Keratinocyte (primary cell): ENCODE measurements at places on chromosomes 5 and 9. TPM values are rescaled to one million over a fixed set of nuclear protein-coding genes. Genes with fewer than 3 reads are reported as not detected.

- DNase-seq = no peak
Measured at GRCh38 chr5:139795074-139796001, at the start of gene PSD2. TSS of gene PSD2 (plus strand) at chr5:139795808. CDS start at chr5:139809441, 13,633 bp downstream.

DNA sequence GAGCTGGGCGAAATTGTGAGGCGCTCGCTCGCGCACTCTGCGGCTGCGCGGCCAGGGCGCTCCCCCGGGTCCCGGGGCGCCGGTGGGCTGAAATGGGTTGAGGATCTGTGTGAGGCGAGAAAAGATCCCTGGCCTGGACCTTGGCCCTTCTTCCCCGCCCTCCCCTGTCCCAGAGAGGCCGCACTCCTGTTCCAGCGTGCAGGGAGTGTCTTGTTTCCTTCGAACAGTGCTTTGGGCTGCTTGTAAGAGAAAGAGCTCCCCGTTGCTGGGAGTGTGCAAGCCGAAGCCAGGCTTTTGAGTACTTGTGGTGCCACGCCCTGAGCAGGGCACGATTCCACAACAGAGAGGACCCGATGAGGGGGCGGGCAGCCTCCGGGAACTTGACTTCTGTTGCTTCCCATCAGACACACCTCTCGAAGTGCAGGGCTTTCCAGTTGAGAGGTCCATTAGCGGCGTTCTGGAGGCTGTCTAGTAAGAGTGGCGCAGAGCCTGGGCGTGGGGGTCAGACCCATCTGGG lies 535 bp downstream of the DOLPP1 start:
- DNase-seq = peak; percentile 13

- DNase-seq = no peak
Measured at GRCh38 chr5:134577796-134578577, 52.5 kb downstream of the JADE2 start.

DNA sequence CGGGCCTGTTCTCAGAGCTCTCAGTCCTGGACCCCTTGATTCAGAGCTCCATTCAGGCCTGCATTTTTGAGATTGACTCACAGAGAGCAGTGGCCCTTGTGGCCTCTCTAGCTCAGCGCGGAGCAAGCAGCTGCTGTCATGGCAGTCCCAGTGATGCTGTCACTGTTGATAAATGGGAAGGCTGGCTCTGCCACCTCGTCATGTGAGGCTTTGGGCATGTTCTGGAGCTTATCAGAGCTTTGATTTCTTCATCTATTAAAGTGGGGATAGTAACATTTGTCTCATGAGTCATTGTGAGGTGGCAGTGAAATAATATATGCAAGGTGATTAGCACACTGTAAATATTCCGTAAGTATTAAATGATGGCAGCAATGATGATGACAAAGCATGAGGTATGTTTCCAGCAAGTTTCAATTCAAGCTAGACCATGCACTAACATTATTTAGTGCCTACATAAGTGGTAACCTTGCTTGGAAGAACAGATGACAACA lies 126.4 kb upstream of the CXCL14 start:
- DNase-seq = peak; percentile 90

SPATA31E1 gene
- polyA plus RNA-seq = not detected in 3 replicates

DNA sequence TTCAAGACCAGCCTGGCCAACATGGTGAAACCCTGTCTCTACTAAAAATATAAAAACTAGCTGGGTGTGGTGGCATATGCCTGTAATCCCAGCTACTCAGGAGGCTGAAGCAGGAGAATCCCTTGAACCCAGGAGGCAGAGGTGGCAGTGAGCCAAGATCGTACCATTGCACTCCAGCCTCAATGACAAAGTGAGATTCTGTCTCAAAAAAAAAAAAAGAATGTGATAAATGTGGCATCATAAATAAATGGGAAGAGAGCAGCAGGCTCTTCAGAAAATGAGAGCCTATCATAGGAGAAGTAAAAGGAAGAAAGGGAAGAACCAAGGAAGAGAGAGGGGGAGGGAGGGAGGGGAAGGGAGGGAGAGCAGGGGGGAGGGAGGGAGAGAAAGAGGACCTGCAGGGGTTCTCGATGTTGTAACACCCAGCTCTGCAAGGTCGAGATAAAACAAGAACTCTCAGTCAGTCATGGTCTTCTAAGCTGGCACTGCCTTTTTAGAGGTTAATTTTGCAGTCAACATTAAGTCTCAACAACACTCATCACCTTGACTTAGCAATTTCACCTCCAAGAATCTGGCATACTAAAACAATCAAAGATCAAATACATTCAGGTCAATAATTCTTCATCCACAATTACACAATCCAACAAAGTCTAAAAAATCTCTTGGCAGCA lies 68.7 kb upstream of the SIMC1 start:
- DNase-seq = no peak

DNA sequence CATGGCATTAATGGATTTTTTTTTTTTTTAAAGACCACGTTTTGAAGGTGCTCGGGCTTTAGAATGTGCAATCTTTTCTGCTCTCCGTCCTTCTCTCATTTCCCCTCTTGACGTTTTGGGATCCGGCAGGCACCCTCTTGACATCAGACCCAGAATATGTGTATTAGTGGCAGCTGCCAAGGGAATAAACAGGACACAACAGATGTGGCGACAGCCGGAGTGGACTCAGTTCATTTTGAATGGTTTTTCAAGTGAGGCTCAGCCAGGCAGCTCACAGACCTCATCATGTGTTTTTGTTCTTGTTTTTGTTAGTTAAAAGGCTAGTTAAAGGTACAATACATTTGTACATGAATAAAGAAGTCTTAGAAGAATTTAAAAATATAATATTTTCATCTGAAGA lies 365.0 kb upstream of the SEMA6A start:
- DNase-seq = no peak

GRCh38 chr5:59637884-59638580 lies 255.5 kb downstream of the PDE4D start:
- DNase-seq = no peak

DNA sequence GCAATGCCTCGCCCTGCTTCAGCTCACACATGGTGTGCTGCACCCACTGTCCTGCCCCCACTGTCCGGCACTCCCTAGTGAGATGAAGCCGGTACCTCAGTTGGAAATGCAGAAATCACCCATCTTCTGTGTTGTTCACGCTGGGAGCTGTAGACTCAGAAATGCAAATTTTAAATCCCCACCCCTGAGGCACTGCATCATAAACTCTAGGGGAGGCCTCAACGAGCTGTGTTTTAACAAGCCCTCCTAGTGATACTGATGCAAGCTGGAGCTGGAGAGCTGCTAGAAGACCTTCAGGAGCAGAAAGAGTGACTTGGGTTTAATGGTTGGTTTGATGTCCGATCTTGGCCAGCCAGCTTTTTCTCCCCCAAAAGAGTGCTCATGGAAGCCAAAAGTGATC lies 146.0 kb upstream of the MAST4 start:
- DNase-seq = no peak

DNA sequence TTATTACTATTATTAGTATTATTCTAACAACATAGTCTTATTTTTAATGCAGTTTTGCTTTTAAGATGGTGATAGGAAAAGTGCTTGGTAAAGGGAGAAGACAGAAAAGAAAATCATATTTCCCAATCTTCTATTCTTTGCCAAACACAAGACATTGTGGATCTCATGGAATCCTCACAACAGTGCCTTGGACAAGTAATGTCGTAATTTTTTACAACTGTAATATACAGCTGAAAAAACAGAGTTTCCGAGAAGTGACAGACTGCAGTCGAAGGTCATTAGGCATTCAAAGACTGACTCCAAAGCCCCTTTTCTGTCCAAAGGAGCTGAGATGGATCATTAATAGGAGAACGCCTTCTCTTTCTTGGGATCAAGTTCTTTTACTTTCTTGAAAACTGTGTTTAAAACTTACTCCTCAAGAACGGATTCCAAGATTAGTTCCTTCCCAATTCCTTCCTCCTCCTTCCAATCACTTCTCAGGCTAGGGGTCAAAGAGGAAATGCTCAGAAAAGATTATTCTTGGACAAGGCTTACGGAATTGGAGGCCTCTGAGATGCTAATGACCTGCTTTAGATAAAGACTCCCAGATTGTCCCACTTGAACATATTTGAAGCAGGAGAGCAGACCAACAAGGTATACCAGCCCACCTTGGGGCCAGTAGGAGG lies 24.3 kb upstream of the TRIM32 start:
- no peak for DNase-seq

GRCh38 chr5:113063927-113064326 lies 87.3 kb downstream of the DCP2 start:
- DNase-seq = no peak

- DNase-seq = no peak
Measured at GRCh38 chr9:115598751-115599150, 480.8 kb upstream of the TNC start.

- DNase-seq = no peak
Measured at GRCh38 chr9:129283705-129284606, 105.9 kb upstream of the IER5L start.

DNA sequence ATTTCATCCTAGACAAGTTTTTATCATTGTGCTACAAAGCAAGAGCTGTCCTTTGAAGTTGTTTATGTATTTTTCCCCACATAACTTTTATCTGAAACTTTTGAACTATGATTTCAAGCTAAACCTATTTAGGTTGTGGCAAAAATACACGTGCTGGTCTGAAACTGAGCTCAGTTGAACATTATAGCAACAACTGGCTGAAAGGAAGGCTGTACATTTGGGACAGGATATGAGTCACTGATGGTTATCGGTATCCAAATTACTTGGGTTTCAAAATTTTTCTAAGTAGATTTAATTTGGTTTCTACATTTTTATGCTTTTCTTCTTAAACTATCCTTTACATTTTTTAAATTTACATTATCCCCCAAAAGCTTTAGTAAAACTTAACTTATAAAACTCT lies 627.3 kb upstream of the NUDT12 start:
- DNase-seq = no peak

SLC34A3 gene
- polyA plus RNA-seq = 0.03 TPM in 1 of 3 replicates, not detected in the others

ABO gene
- not detected in 3 replicates for polyA plus RNA-seq

SHISAL2B gene
- polyA plus RNA-seq = not detected in 3 replicates

- DNase-seq = no peak
Measured at GRCh38 chr5:79563247-79563590, 49.0 kb upstream of the TENT2 start.

- DNase-seq = no peak
Measured at GRCh38 chr9:25716220-25716872, 38.1 kb upstream of the TUSC1 start.

GRCh38 chr9:136430588-136431234 lies 8.9 kb downstream of the INPP5E start:
- DNase-seq = no peak

CIZ1 gene
- 23.5 to 30.9 TPM (median 28.1 TPM) in 3 replicates for polyA plus RNA-seq

GRCh38 chr5:168409591-168410458 lies 76.4 kb upstream of the RARS1 start:
- no peak for DNase-seq

- no peak for DNase-seq
Measured at GRCh38 chr9:6024035-6024554, 8.7 kb upstream of the RANBP6 start.

CCL28 gene
- polyA plus RNA-seq = 1.5 to 2.2 TPM (median 1.9 TPM) in 3 replicates

GRCh38 chr5:59287361-59287760 lies 606.2 kb downstream of the PDE4D start:
- DNase-seq = no peak

GRCh38 chr5:15560421-15560820 lies 60.4 kb downstream of the FBXL7 start:
- DNase-seq = no peak

GRCh38 chr9:115099901-115100300 lies 18.1 kb downstream of the TNC start:
- DNase-seq = no peak

GRCh38 chr5:140169410-140169809 lies 5.6 kb upstream of the CYSTM1 start:
- no peak for DNase-seq

DNA sequence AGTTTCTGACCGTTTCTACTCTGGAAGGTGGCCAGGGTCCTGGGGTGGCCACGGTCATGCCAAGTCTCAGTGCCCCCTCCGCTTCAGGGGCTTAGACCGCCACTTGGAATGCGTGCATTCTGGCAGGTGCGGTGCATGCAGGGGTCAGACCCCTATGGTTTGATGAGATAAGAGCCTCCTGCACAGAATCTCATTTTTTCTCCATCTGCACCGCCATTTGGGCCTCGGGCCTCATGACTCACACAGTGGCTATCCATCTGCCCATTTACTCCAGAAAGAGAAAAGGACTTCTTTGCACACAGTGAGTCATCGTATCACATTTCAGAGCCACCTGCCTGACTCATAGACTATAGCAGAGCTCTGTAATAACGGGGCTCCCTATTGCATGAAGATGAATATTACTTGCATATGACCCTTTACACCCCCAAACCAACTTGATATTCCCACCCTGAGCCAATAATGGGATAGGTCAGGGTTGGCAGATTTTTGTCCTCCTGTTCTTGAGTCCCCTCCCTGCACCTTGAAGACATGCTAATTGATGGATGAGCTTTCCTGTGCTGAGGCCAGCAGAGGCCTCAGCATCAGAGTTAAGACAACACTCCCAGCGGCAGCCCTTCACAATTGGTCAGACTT lies 157.4 kb downstream of the NR3C1 start:
- DNase-seq = peak; percentile 78

SLC6A18 gene
- not detected in 3 replicates for polyA plus RNA-seq

DMRTA1 gene
- 1.2 to 1.9 TPM (median 1.2 TPM) in 3 replicates for polyA plus RNA-seq

LRRC19 gene
- not detected in 3 replicates for polyA plus RNA-seq

- DNase-seq = no peak
Measured at GRCh38 chr9:134434894-134435506, 108.7 kb downstream of the RXRA start.

DNA sequence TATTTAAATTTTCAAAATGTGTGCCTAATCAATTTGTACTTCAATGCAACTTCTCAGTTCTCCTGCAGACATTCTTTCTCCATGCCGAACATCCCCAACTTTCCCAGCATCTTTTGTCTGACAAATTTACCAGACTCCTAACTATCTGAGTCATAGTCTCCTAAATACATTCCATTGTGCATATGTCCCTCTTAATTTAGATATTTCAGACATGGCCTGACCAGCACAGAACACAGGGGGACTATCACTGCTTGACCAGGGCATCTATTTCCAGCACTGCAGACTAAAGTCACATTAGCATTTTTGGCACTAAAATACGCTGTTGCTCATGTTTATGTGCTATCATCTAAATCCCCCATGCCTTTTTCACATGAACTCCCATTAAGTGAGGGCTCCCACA lies 71.9 kb downstream of the ITGA1 start:
- DNase-seq = no peak

DNA sequence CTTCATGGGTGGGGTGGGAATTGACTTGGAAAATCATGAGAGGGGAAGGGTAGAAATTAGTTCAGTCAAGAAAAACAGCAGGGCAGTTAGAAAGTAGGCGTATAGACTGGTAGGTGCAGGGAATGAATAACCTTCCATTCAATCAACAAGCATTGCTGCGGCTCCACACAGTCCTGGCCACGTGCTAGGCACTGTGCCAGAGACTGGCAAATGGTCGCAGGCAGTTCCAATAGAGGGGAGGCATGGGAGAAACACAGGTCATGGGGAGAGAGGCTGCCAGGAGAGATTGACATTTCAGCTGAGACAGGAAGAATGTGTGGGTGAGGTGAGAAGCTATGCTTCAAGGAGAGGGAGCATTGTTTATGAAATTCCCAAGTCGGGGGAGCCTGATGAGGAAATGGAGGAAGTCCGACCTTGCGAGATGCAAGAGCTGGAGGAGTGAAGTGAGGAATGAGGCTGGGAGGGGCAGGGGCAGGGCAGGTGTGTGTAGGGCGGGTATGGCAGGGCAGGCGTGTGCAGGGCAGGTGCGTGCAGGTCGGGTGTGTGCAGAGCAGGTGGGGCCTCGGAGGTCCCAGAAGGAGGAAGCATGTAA lies 54.4 kb upstream of the PPARGC1B start:
- no peak for DNase-seq
